Activated T-helper 2 cell treated with anti-CD3 and anti-CD28 coated beads, Interferon-gamma antibody, Interleukin-2, Interleukin-4, amounts not matched to agents 10 μg/mL and 5 μg/mL and 100 μg/mL, durations not matched to agents 14 hours and 24 hours and 36 hours (primary cell): ENCODE measurements at places on chromosomes 7 and 10. TPM values are rescaled to one million over a fixed set of nuclear protein-coding genes. Genes with fewer than 3 reads are reported as not detected.

- no peak overlapping the region for H3K4me3 ChIP-seq
- no peak overlapping the region for H3K27ac ChIP-seq
- DNase-seq, result no peak
- H3K27me3 ChIP-seq, result no peaks in the 10 kb centered on the region
- H3K36me3 ChIP-seq, result peaks cover 36% of the 10 kb centered on the region
- H3K4me1 ChIP-seq, result peaks cover 35% of the 10 kb centered on the region
Observed at GRCh38 chr10:7788639-7789286, 786 bp downstream of the ATP5F1C start.

DNA sequence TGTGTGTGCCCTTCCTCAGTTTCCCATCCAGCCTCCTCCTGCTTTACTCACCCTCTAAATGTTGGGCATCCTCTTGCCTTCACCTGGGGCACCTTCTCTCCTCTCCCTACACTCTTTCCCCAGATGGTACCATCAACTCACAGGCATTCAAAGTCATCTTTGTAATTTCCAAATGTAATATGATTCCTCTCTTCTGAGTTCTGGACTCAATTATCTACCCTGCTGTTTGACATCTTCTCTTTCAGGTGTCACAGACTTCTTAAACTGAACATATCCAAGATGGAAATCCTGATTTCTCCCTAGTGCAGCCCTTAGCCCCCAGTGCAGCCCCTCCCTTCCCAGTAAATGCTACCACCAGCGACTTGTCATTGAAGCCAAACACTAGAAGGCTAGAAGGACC is 422.8 kb downstream of the KCNMA1 start:
- DNase-seq, result no peak
- no peaks in the 10 kb centered on the region for H3K27me3 ChIP-seq
- H3K4me3 ChIP-seq, result no peak overlapping the region
- no peaks in the 10 kb centered on the region for H3K4me1 ChIP-seq
- H3K27ac ChIP-seq, result no peak overlapping the region

- no peaks in the 10 kb centered on the region for H3K36me3 ChIP-seq
- DNase-seq, result no peak
- no peaks in the 10 kb centered on the region for H3K4me1 ChIP-seq
- H3K4me3 ChIP-seq, result no peak overlapping the region
- no peak overlapping the region for H3K27ac ChIP-seq
Observed at GRCh38 chr7:90579181-90579688, 16.9 kb upstream of the CDK14 start.

- no peaks in the 10 kb centered on the region for H3K27me3 ChIP-seq
- no peaks in the 10 kb centered on the region for H3K36me3 ChIP-seq
- H3K4me3 ChIP-seq, result no peak overlapping the region
- no peaks in the 10 kb centered on the region for H3K4me1 ChIP-seq
- no peak overlapping the region for H3K27ac ChIP-seq
- DNase-seq, result no peak
Observed at GRCh38 chr10:23604613-23605012, 165.7 kb downstream of the OTUD1 start.

DNA sequence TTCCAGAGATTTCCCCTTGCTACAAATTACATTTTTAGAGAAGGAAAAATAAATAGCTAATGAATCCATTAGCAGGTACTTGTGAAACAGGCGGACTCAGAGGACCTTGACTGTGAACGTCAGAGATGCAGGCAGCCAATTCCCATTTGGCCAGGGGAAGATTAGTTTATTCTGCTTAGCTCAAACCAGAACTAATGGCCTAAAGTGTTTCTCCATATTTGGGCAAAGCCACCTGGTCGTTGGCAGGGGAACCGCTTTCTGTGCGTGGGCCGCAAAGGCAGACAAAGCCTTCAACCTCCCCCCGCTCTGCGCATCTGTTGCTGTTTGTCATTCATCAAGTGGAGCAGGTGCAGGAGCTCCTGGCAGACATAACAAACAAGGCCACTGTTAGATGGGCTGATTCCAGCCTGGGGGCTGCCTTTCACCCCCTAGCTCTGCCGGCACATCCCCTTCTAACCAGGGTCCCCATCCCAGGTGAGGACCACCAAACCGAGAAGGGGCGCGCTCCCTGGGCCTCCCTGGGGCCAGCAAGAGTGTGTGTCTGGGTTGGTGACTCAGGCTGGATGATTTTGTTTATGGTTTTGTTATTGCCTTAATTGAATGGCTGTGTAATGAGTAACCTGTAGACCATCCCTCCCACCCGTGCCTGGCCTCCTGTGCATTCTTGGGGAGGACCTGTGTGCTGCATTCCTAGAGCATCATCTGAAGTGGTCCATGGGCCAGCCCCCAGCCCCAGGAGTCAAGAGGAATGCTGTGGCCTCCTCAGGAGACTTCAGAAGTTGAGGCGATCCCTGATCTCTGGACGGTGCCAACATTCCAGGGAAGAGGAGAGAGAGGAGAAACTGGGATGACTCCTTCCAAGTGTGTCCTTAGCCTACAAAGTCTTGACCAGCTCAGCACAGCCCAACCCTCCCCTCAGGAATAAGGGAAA is 14.5 kb upstream of the CPA1 start:
- H3K27me3 ChIP-seq, result no peaks in the 10 kb centered on the region
- peak overlapping the region; percentile 40 for H3K4me3 ChIP-seq
- H3K36me3 ChIP-seq, result no peaks in the 10 kb centered on the region

DNA sequence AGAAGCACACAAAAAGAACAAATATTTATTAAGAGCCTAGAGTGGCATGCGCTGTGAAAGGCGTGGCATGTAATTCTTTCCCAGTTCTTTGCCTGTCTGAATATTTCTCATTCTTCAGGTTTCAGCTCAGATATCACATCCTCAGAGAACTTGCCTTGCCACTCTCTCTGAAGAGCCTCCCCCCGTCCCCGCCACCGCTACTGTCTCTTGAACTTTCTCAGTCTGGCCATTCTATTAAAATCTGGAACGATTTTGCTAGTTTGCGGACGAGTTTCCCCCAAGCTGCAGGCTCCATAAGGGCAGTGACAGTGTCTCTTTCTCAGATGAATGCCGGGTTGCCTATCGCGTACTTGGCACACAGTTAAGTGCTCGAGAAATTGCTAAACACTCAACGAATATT is 787 bp upstream of the PLEKHA1 start:
- H3K27ac ChIP-seq, result no peak overlapping the region
- peaks cover 24% of the 10 kb centered on the region for H3K4me1 ChIP-seq
- DNase-seq, result no peak
- peaks cover 59% of the 10 kb centered on the region for H3K27me3 ChIP-seq
- H3K4me3 ChIP-seq, result peak overlapping the region; percentile 77
- no peaks in the 10 kb centered on the region for H3K36me3 ChIP-seq

GRCh38 chr7:30688718-30689221 is 6.5 kb upstream of the CRHR2 start:
- no peak overlapping the region for H3K27ac ChIP-seq
- peaks cover 1% of the 10 kb centered on the region for H3K4me1 ChIP-seq
- DNase-seq, result no peak
- H3K36me3 ChIP-seq, result no peaks in the 10 kb centered on the region
- peaks cover 20% of the 10 kb centered on the region for H3K27me3 ChIP-seq
- H3K4me3 ChIP-seq, result no peak overlapping the region

DNA sequence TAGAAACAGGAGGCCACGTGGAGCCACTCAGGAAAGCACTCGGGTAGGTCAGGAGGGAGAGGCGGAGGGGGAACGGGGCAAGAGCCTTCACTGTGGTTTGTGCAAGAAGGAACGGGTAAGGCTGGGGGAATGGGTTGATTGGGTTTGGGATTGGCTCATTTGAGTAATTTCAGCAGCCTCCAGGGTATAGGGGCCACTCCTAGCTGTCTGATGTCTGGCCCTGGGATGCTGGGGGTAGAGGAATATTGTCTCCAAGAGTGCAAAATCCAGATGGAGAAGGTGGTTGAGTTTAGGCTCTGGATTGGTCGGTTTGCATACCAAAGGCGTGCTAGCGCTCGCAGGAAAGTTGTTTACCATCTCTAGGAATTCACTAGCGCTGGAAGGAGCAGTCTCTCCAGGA is 47.2 kb downstream of the MYL10 start:
- no peak overlapping the region for H3K27ac ChIP-seq
- no peaks in the 10 kb centered on the region for H3K4me1 ChIP-seq
- no peak overlapping the region for H3K4me3 ChIP-seq
- no peaks in the 10 kb centered on the region for H3K36me3 ChIP-seq

DNA sequence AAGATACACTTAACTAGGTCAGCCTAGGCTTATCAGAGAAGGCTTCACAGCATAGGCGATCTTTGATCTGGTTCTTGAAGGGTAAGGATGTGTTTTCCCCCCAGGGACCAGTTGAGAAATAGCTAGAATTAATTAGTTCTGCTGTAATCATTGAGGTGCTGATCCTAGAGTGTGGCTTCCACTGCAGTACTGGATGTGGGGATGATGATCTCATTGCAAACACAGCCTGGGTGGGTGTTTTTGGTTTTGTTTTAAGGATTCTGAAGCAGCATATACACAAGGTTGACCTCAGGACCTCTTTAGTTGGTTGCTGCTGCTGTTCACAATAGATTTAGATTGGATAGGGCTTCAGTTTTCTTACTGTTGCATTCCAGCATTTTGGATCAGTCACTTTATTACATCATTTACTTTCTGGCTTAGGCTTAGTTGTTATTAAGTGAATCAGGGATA is 159.7 kb downstream of the AUTS2 start:
- no peaks in the 10 kb centered on the region for H3K36me3 ChIP-seq
- H3K27me3 ChIP-seq, result no peaks in the 10 kb centered on the region
- H3K4me1 ChIP-seq, result no peaks in the 10 kb centered on the region
- DNase-seq, result no peak
- H3K27ac ChIP-seq, result no peak overlapping the region
- no peak overlapping the region for H3K4me3 ChIP-seq

DNA sequence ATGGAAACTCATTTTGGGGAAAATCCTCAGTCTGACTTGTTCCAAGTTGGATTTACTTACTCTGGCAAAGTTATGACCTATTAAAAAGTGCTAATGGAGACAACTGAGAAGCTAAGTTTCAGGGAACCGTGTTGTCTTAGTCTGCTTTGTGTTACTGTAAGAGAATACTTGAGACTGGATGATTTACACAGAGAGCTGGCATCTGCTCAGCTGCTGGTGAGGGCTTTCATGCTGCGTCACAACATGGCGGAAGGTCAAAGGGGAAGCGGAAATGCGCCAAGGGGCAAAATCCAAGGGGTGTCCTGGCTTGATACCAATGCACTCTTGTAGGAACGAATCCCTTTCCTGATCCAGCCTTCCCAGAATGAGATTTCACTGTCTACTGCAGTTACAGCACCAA is 46.4 kb downstream of the MTURN start:
- no peak overlapping the region for H3K4me3 ChIP-seq
- no peak for DNase-seq
- H3K36me3 ChIP-seq, result no peaks in the 10 kb centered on the region
- no peak overlapping the region for H3K27ac ChIP-seq
- H3K27me3 ChIP-seq, result no peaks in the 10 kb centered on the region

GRCh38 chr10:125080984-125081383 is 79.4 kb downstream of the CTBP2 start:
- H3K4me1 ChIP-seq, result no peaks in the 10 kb centered on the region
- no peaks in the 10 kb centered on the region for H3K27me3 ChIP-seq
- no peaks in the 10 kb centered on the region for H3K36me3 ChIP-seq
- H3K27ac ChIP-seq, result no peak overlapping the region
- H3K4me3 ChIP-seq, result no peak overlapping the region
- no peak for DNase-seq

GRCh38 chr7:141563956-141564623 is 12.9 kb downstream of the AGK start:
- H3K27ac ChIP-seq, result peak overlapping the region; percentile 91
- H3K4me3 ChIP-seq, result peak overlapping the region; percentile 9
- H3K4me1 ChIP-seq, result peaks cover 59% of the 10 kb centered on the region
- H3K36me3 ChIP-seq, result peaks cover 95% of the 10 kb centered on the region

- H3K4me3 ChIP-seq, result no peak overlapping the region
- H3K27ac ChIP-seq, result no peak overlapping the region
- H3K27me3 ChIP-seq, result no peaks in the 10 kb centered on the region
Observed at GRCh38 chr7:143463556-143463955, 14.1 kb upstream of the TAS2R41 start.

GRCh38 chr10:70227548-70228320 is 5.5 kb downstream of the PPA1 start:
- peaks cover 63% of the 10 kb centered on the region for H3K36me3 ChIP-seq
- H3K27ac ChIP-seq, result no peak overlapping the region
- no peak for DNase-seq
- H3K4me3 ChIP-seq, result no peak overlapping the region
- H3K4me1 ChIP-seq, result peaks cover 43% of the 10 kb centered on the region
- H3K27me3 ChIP-seq, result no peaks in the 10 kb centered on the region

DNA sequence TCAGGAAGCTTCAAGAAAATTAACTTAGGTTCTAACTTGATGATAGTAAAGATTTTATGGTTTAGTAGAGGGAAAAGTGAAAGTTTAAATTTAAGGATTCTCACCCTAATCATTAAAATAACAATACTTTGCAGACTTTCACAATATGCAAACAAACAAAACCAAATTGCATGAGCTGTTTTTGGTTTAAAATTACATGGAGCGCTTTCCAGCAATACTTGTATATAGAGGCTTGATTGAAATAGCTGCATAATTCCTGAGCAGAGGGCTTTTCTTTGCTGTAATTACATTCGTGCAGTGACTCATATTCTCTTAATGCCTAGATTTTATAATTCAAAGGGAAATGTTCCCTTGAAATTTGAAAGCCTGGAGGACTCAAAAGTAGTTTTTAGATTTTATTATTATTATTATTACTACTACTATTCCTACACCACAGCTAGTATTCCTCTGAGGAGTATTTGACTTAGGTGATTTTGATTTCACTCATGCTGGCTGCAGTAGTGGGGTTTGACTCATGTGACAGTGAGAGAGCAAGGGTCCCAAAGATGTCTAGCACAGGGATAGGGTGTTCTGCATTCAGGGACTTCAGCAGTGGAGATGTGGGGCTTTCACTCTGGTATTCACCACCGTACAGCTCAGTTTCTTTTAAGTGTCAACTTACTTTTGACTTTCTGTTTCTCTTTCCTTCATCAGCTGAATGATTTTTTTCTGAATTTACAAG is 138.1 kb downstream of the ADAM22 start:
- no peak for DNase-seq
- H3K4me1 ChIP-seq, result peaks cover 7% of the 10 kb centered on the region
- H3K36me3 ChIP-seq, result no peaks in the 10 kb centered on the region
- no peaks in the 10 kb centered on the region for H3K27me3 ChIP-seq

Gene OR9A2
- total RNA-seq, result 0.30 TPM in 1 of 2 replicates, not detected in the other

Gene PRLHR
- not detected in 2 replicates for total RNA-seq

Gene PRKAR2B
- 0.14 and 0.37 TPM in 2 replicates for total RNA-seq

Gene PAX2
- 0.18 and 0.30 TPM in 2 replicates for total RNA-seq

Gene GTF2IRD2
- total RNA-seq, result 7.2 and 10.0 TPM in 2 replicates

Gene PRF1
- 67.7 and 69.6 TPM in 2 replicates for total RNA-seq

Gene ZMIZ2
- 105 TPM in 2 replicates for total RNA-seq

Gene OR2A2
- not detected in 2 replicates for total RNA-seq

Gene MOGAT3
- not detected in 2 replicates for total RNA-seq

Gene CUTC
- total RNA-seq, result 34.4 and 35.5 TPM in 2 replicates

Gene DCLRE1C
- total RNA-seq, result 20.5 and 21.0 TPM in 2 replicates

Gene KCNK18
- not detected in 2 replicates for total RNA-seq
